ENCODE measurements at places on chromosomes 16 and 17.
A peak's percentile ranks its signal among the peaks of the same experiment; 100 is the strongest.

GRCh38 chr17:48816438-48816773 lies 623 bp downstream of the TTLL6 start:
- DNase-seq: no peak

GRCh38 chr16:3458278-3458851 lies 14.9 kb downstream of the NAA60 start:
- no peak for DNase-seq

DNA sequence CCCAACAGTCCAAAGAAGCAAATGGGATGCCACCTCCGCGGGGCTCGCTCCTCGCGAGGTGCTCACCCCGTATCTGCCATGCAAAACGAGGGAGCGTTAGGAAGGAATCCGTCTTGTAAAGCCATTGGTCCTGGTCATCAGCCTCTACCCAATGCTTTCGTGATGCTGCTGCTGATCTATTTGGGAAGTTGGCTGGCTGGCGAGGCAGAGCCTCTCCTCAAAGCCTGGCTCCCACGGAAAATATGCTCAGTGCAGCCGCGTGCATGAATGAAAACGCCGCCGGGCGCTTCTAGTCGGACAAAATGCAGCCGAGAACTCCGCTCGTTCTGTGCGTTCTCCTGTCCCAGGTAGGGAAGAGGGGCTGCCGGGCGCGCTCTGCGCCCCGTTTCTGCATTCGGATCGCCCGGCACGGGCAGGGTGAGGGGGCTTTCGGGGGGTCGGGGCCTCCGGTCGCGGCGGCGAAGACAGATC lies at the start of gene CDH13:
TSS of gene CDH13 (plus strand) at position 179 of the 471 bp plus-strand sequence.
- DNase-seq: no peak

DNA sequence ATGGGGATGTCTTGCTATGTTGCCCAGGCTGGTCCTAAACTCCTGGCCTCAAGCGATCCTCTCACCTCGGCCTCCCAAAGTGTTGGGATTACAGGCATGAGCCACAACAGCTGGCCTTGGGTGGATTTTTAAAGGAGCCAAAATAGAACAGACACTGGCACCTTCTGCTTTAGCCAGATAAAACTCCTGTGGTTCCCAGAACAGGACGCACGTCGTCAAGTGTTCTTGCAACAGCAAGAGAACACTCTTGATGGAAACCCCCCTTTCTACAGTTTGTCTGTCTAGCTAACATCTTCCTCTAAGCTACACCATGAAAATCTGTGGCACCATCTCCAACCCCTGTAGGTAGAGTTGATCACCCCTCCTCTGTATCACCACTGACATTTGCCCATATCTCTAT lies 122.6 kb downstream of the NPIPB5 start:
- no peak for DNase-seq

- DNase-seq: no peak
Measured at GRCh38 chr16:81313701-81314602, 810 bp upstream of the GAN start.

- no peak for DNase-seq
Measured at GRCh38 chr16:11507991-11508390, 78.7 kb downstream of the LITAF start.

- DNase-seq: no peak
Measured at GRCh38 chr17:53687324-53687723, 135.4 kb upstream of the KIF2B start.

GRCh38 chr16:11079652-11080187 lies 135.4 kb downstream of the CLEC16A start:
- DNase-seq: no peak

DNA sequence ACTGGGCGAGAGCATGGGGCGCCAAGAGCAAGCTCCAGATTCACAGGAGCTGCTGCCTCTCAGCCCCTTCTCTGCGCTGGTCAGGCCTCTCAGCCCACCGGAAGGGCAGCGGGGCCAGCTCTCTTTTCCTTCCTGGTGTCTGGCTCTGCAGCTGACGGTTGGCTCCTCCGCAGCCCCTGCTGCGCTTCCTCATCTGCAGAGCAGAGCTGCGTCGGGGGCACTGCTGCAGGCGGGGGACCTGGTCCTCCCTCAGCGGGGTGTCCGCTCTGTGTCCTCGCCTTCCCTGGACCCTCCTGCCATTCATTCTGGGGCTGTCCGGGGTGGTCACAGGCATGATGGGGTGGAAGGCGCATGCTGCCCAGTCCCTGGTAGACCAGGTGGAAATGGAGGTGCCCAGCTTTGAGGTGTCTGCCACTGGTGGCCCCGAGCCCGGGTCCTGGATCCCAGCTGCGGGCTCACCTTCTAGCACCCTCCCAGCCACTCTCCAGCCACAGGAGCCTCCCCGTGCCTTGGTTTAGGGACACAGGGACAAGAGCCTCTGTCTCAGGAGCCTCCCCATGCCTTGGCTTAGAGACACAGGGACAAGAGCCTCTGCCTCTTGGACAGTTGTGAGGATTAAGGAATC lies 84.8 kb downstream of the IRF8 start:
- no peak for DNase-seq

- no peak for DNase-seq
Measured at GRCh38 chr16:1459967-1460366, 14.9 kb downstream of the CLCN7 start.

- DNase-seq: peak; percentile 44
Measured at GRCh38 chr16:1610899-1611632, 806 bp downstream of the IFT140 start.

- DNase-seq: peak; percentile 28
Measured at GRCh38 chr17:39617446-39618245, 9.1 kb upstream of the PPP1R1B start.

DNA sequence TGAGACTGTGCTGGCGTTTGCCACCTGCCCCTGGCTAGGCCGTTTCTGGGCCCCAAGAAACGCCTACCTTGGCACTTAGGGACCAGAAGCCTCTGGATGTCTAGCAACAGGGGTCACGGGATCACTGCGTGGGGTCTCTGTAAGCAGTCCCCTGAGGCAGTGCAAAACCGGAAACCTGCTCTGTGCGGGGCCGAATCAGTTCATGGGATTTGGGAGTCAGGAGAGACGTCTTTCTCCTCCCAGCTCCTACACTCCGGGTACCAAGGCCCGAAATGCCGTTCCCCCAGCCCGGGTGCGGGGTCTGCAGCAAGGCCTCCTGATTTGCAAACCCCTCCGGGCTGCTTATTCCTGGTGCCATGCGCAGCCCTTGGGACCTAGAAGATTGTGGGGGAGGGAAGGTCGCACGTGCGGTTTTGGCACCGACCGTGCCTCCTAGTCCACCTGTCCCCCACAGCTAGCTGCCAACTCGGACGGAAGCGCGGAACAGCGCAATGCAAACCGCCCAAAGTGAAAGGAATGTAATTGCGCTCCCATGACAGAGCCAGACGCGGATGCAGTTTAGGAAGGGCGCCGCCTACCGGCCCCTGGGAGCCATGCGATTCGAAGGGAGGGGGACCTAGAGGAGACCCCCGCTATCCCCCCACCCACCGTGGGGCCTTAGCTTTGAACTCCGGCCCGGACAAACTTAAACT lies 6.5 kb downstream of the IRX5 start:
- no peak for DNase-seq

GRCh38 chr17:76318586-76318985 lies 10.5 kb upstream of the QRICH2 start:
- DNase-seq: no peak

- DNase-seq: no peak
Measured at GRCh38 chr17:17940441-17940911, 31.7 kb downstream of the TOM1L2 start.

DNA sequence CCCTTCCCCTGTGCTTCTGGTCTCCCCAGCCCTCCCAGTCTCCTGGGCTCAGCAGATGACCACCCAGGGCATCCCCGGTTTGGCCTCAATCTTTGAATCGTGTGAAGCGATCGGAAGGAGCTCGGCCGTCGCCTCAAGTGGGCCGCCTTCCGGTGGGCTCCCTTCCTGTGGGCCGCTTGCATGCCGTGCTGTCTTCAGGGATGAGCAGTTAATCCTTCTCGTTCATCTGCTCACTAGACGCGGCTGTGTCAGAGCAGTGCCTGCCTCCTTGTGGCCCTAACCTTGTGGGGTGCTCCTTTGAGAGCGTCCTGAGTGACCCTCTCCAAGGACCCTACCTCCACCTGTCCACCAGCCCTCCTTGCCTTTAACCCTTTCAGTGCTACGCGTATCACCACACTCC lies 40.4 kb downstream of the BAIAP2 start:
- no peak for DNase-seq

DNA sequence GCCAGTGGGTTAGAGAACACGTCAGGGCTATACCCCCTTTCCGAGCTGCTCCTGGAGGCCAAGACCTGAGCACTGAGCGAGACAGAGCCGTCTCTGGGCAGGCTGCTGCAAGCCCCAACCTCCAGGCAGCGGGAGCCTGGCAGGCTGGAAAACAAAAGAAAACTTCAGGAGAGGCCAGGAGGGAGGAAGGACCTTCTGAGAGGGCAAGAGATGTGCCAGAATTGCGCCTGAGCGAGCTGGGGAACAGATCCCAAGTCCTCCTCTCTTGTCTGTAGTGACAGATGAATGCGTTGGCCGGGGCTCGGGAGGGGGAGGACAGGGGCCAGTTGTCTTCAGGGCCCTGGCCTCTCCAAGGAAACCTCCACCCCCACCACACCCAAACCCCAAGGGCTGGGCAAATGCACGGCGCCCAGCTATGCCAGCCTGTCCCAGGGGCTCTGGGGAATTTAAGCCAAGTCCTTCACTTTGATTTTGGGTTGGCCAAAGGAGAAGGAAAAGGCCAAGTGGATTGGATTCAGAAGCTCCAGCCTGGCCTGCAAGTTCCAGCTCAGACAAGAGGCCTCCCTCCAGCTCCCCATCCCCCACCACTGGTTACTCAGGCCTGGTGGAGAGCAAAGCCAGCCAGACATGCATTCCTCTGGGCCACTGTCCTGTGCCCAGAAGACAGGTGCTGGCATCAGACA lies 18.1 kb downstream of the SDK2 start:
- no peak for DNase-seq

GRCh38 chr16:54707813-54708212 lies 222.9 kb upstream of the IRX5 start:
- DNase-seq: no peak

DNA sequence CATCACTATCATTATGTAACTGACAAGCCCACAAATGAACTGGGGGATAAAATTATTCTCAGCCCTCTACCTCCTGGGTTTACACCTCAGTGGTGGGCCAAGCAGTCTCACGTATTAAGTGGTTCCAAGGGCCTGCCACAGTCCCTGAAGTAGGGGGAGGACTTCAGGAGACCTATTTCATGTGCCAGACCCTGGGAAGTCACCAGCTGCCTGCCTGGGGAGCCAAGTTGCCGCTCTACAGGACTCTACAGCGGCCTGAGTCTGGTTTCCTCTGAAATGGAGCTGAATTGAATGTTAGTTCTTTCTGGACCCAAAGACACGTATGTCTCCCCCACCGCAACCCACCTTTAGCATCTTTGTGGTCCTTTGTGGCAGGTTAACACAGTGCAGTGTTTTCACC lies 187.0 kb downstream of the IRX3 start:
- no peak for DNase-seq

DNA sequence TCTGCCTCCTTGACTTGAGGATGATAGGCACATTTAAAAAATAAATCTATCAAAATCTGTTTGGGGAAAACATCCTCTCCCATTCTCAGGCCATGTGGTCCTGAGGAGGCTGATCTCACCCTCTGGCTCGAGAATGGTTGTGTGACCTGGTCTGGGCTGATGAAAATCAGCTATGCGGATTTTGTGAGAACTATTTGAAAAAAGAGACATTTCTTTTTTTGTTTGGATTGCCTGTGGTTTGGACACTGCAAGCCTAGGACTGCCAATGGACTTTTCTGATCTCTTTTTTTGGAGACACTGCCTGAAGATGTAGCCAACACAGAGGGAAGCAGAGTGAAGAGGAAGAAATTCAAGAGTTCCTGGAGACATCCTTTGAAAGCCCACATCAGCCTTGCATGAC lies 145.9 kb downstream of the HS3ST3B1 start:
- no peak for DNase-seq

- DNase-seq: no peak
Measured at GRCh38 chr17:69539781-69540319, 125.4 kb downstream of the MAP2K6 start.

DNA sequence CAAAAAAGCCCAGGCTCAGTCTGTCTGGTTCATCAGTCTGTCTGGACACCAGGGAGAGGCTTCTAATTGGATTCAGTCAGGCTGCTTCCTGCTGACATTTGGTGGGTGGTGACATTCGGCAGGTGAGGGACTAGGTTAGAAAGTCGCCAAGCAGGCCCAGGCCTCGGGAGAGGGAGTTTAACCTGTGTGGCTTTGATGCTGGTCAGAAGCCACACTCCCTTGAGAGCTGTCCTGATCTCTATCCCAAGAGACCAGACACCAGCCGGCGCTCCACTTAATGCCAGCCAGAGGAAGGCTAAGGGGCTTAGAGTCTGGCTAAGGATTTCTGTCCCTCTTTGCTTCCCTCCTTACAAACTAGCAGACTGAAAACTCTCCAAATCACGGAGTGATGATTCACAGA lies 135.0 kb downstream of the GSG1L start:
- DNase-seq: no peak

- DNase-seq: no peak
Measured at GRCh38 chr17:32187271-32187670, 45.0 kb downstream of the RHOT1 start.

GRCh38 chr16:70691223-70692129 lies 5.6 kb upstream of the MTSS2 start:
- no peak for DNase-seq

DNA sequence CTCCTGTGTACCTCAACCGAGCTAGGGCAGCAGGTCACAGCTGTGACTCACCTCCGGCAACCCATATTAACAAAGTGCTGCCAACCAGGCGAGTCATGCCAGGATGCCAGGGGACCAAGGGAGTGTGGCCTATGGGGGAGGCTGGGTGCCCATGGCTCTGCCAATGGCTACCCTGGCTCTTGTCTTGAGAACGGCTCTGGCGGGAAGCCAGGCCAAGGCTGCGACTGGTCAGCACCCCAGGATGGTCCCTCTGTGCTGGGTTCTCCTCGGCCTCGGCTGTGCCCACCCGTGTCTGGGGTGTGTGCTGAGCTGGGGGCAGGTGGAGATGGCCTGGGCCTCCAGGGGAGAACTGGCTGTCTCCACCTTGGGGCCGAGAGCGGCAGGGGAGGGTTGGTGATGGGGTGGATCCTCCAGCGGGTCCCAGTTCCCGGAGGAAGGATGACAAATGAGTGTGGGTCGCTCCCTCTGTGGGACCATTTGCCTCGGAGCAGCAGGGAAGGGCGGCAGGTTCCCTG lies 75.8 kb downstream of the MRC2 start:
- DNase-seq: no peak

DNA sequence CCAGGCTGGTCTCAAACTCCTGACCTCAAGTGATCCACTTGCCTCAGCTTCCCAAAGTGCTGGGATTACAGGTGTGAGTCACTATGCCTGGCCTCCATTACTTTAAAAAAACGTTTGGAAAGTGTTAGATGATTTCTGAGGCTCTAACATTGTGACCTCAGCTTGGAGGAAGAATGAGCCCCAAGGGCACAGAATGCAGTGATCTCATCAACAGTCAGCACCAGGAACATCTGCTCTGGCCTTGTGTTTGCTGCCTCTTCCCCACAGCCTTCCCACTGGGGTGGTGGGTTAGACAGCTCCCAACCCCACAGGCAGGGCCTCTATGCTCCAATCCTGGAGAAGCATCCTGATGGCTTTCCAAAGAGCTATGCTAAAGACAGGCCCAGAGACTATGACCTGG lies 37.7 kb upstream of the SREBF1 start:
- DNase-seq: no peak
